Pancreas (tissue), 10 donors: ENCODE measurements at places on chromosomes 12 and 14.

DNA sequence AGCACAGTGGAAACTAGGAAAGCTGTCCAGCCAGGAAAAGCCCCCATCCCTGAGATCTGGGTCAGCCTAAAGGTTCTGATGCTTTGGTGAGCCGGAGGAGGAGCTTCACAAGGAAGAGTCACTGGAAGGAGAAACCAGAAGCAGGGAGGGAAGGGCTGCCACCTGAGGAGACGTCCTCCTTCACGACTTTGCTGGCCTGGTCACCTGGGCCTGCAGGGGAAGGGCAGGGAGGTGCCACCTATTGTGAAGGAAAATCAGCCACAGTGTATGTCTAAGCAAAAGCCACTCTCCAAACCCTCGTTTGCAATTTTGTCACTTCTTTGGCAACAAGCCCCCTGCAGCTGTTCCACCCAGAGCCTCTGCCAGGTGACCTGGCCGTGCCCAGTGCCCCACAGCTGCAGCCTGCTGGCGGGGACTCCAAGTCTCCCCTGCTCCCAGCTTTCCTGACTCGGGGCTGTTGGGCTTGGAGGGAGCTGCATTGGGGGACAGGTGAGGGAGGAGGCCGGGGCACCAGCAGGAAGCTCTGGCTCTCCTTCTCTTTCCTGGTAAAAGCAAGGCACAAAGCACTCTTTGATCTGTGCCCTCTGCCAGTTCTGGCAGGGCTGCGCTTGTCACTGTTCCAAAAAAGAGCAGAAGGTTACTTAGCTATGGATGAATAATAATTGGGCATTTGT, 120.9 kb upstream of the BCL2L14 start:
- peak; percentile 82 for DNase-seq

- DNase-seq, result no peak
Observed at GRCh38 chr14:96001866-96002497, 37.2 kb upstream of the C14orf132 start.

GRCh38 chr14:52042371-52043289, 26.2 kb downstream of the NID2 start:
- DNase-seq, result no peak

DNA sequence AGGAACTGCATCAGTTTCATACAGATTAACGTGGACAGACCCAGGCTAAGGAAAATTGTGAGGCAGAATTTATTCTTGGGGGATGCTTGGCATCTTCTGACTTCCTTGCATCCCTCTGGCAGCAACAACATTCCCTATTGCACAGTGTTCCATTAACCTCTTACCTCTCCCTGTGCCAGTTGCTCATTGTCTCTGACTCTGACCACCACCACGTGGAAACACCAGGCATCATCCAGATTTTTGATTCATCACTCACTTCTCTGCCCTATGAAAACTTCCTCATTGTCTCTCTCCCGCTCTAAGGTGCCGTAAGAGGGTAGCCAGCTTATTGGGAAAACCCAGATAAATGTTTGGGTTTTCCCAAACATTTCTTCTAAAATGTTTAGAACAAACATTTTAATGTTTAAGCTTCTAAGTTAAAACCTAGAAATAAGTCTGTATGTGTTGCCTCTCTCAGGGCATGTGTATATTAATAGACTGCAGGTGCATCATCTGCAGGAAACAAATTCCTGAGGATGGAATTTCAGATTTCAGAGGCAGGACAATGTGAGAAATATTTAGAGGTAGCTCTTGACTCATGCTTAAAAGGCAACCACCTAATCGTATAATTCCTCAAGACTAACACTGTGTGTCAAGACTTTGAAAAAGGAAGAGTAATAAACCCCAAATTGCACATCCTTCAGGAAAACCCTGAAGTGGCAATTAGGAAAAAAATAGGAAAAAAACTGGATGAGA, 64.5 kb upstream of the SLC35F4 start:
- no peak for DNase-seq

- no peak for DNase-seq
Observed at GRCh38 chr14:99300190-99300589, 28.2 kb upstream of the BCL11B start.

DNA sequence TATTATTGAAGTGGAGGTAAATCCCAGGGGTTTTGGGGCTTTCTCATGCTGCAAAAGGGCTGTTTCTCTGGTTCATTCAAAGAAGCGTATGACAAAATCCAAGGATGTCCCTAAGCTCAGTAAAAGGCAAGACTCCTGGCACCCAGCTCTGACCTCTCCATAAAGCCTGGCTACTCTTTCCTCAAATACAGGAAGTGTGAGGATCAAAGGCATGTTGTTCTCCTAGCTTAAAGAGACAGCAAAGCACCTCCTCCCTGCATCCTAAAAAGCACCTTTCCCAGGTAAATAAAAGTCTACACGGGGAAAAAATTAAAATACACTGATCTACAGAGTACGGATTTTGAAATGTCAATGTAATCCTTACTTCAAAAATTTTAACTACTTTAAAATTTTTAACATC, 118.6 kb downstream of the LMNTD1 start:
- DNase-seq, result no peak

DNA sequence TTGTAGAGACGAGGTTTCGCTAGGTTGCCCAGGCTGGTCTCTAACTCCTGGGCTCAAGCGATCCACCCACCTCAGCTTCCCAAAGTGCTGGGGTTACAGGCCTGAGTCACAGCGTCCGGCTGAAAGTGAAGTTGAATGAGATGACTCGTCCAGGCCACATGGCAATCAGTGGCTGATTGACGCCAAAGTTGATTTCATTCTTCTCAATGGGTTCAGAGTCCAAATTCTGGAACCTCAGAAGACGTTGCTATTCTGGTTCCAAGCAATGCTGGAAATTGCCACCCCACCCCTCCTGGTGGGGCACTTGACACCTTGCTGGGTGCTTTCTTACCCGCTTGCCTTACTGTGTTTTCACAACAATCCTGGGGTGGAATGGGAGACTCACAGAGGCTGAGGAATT, 14.9 kb downstream of the ABCB9 start:
- no peak for DNase-seq
